GM12865 (cell line): ENCODE measurements at places on chromosomes 7 and 10.

DNA sequence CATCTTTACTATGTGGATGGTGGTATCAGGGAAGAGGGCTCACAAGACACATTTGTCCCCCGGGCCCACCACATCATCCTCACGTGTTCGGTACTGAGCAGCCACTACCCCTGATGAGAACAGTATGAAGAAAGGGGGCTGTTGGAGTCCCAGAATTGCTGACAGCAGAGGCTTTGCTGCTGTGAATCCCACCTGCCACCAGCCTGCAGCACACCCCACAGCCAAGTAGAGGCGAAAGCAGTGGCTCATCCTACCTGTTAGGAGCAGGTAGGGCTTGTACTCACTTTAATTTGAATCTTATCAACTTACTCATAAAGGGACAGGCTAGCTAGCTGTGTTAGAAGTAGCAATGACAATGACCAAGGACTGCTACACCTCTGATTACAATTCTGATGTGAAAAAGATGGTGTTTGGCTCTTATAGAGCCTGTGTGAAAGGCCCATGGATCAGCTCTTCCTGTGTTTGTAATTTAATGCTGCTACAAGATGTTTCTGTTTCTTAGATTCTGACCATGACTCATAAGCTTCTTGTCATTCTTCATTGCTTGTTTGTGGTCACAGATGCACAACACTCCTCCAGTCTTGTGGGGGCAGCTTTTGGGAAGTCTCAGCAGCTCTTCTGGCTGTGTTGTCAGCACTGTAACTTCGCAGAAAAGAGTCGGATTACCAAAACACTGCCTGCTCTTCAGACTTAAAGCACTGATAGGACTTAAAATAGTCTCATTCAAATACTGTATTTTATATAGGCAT lies 9.1 kb upstream of the CSGALNACT2 start:
- peak; percentile 54 for DNase-seq

- no peak for DNase-seq
Observed at GRCh38 chr7:54932818-54933543, 85.8 kb upstream of the EGFR start.

- no peak for DNase-seq
Observed at GRCh38 chr7:22301790-22302189, 55.2 kb downstream of the RAPGEF5 start.

DNA sequence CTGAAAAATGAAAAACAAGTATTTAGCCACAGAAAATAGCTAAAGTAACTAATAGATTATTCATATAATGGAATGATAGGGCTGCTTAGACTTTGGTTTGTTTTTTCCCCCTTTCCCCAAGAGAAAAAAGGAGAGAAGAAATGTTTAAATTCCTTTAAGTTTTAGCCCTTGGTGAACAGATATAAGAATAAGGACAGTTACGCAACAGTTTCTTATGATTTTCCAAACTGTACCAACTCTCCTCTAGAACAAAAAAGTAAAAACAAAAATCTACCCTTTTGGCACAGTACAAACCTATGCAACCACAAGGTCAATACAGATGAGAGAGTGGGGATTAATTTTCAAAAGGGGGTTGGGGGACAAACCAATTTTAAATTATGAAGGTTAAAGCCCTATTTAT lies 227.7 kb downstream of the CHCHD3 start:
- DNase-seq: no peak

GRCh38 chr7:122724366-122724765 lies 21.6 kb upstream of the RNF148 start:
- no peak for DNase-seq

DNA sequence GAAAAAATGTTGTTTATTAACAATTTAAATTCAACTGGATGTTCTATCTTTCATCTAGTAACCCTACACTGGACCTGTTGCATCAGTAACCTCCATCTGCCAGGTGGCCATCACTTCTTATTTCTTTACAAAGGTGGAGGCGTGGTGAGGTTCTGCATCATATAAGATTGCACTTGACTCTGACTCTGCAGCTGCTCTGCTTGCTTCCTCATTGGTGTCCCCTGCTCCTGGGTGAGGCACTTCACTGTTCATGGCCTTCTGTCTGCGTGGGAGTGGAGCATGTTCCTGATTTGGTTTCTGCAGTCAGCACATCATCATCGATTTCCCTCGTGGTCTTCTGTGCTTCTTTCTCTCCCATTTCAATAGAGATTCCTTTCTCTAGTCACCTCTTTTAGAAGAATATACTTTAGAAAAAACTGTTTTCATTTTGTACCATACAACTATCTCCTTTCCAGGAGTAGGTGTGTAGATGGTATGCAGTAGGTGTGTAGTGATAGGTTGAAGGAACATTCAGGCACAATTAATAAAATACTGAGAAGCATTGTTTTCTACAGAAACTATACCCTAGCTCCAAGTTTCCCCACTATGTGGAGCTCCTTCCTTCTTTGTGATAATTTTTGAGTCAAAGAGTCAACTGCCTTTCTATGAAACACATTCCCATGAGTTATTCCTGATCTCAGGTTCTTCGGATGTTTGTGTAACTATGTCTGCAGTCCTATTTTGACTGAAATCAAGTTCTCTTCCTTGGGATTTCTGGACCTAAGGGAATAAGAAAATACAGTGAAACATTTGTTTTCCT lies 231.7 kb upstream of the CNTNAP2 start:
- no peak for DNase-seq

DNA sequence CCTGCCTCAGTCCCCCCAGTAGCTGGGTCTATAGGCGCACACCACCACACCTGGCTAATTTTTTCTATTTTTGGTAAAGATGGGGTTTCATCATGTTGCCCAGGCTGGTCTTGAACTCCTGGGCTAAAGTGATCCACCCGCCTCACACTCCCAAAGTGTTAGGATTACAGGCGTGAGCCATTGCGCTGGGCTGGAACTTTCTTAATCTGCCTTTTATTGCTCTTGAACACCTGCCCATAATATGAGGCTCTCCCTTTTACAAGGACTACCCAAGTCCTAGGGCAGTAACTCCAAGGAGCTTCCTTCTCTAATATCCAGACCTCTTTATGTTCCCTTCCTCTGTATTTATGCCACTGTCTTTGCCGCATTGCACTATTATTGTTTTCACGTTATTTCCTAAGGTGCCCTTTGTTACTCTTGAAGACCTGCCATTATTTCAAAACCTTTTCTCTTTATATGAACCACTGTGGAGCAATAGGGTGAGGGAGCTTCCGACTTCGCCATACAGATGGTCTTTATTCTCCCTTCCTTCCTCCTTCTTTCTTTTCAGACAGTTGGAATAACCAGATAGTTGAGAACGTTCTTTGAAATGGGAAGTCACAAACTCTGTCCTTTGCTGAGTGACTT lies 36.3 kb upstream of the TCF7L2 start:
- DNase-seq: no peak

GRCh38 chr7:4820405-4820966 lies 41.3 kb downstream of the PAPOLB start:
- no peak for DNase-seq

DNA sequence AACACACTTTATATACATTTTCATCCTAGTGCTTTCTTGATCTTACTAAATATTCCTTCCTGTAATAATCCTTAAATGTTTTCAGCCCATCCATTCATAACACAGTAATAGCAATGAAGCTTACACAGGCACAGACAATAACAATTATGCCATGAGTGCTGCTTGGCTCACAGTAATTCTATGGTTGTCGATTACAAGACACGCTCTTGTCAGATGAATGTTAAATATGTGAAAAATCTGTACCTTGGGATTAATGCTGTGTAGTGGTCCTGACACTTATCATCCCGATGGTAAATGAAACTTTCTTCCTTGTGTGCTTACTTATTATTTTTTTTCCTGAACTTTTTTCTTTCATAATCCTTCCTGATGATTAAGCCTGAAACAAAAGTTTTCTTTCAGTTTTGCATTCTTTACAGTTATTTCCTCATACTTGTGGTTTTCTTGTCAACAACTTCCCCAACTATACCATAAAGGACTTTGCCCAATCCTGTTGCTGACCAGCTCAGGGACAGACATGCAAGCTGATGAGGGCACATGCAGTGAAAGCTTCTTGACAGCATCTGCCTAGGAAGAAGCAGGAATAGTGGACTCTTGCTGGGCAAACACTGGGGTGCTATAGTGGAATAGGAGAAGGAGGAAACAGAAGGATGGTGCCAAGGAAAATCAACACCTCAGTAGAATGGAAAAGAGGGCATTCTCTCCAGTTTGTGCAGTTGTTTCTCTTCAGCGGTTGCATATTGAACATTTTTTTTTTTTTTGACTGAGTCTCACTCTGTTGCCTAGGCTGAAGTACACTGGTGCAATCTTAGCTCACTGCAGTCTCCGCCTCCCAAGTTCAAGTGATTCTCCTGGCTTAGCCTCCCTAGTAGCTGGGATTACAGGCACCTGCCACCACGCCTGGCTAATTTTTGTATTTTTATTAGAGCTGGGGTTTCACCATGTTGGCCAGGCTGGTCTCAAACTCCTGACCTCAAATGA lies 6.7 kb upstream of the MGAM2 start:
- no peak for DNase-seq

GRCh38 chr7:76260171-76260703 lies 42.2 kb upstream of the HSPB1 start:
- peak; percentile 59 for DNase-seq

- no peak for DNase-seq
Observed at GRCh38 chr7:105776986-105777910, 99.2 kb downstream of the ATXN7L1 start.

DNA sequence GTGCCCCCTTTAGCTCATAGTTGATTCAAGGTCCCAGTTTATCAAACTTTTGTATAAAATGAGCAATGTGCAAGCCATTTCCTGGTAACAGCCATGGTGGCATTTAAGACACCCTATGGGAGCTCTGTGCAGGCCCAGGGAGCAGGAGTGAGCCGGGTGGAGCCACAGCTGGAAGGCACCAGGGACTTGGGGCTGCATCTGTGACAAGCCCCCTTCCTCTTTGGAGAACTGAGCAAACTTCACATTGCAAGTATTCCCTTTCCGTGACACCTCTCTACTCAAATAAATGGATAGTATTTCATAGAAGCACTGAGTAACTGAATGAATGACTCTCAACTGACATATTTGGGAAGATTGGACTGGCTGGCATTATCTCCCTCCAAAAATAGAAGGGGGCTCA lies 558.7 kb upstream of the FOXK1 start:
- DNase-seq: no peak

GRCh38 chr7:48420206-48420605 lies 248.9 kb downstream of the ABCA13 start:
- no peak for DNase-seq

DNA sequence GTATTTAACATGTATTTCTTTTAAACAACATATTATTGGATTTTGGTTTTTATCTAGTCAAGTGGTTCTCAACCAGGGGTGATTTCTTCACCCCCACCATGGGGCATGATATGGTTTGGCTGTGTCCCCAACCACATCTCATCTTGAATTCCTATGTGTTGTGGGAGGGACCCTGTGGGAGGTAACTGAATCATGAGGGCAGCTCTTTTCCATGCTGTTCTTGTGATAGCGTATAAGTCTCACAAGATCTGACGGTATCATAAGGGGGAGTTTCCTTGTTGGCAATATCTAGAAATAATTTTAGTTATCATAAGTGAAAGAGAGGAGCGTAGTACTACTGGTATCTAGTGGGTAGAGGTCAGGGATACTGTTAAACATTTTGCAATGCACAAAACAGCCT lies 37.6 kb downstream of the TMEM168 start:
- no peak for DNase-seq

GRCh38 chr10:112261281-112261822 lies 21.8 kb upstream of the TECTB start:
- no peak for DNase-seq

DNA sequence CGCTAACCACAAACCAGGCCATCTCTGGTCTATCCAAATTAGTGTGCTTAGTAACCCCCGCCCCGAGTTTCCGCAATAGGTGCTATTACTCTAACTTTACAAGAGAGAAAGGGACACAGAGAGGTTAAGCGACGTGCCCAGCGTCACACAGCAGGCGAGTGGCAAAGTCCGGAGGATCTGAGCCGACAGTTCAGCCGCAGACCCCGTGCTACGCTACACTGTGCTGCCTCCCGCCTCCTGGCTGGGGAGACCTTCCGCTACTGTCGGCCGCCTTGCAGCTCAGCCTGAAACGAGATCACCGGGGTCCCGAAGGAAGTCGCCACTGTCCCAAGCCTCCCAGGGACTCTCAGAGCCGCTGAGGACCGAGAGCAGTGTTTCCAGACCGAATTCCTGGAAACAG lies 799 bp downstream of the INTS1 start:
- DNase-seq: no peak

GRCh38 chr7:23004247-23004520 lies 9.7 kb downstream of the HYCC1 start:
- DNase-seq: no peak

GRCh38 chr7:91249506-91250233 lies 14.6 kb upstream of the FZD1 start:
- DNase-seq: no peak

GRCh38 chr7:70638158-70639107 lies 493.5 kb upstream of the GALNT17 start:
- DNase-seq: no peak

- no peak for DNase-seq
Observed at GRCh38 chr7:75579899-75580298, 87.8 kb downstream of the SPDYE5 start.

GRCh38 chr7:141354251-141354650 lies 197.0 kb upstream of the AGK start:
- no peak for DNase-seq

DNA sequence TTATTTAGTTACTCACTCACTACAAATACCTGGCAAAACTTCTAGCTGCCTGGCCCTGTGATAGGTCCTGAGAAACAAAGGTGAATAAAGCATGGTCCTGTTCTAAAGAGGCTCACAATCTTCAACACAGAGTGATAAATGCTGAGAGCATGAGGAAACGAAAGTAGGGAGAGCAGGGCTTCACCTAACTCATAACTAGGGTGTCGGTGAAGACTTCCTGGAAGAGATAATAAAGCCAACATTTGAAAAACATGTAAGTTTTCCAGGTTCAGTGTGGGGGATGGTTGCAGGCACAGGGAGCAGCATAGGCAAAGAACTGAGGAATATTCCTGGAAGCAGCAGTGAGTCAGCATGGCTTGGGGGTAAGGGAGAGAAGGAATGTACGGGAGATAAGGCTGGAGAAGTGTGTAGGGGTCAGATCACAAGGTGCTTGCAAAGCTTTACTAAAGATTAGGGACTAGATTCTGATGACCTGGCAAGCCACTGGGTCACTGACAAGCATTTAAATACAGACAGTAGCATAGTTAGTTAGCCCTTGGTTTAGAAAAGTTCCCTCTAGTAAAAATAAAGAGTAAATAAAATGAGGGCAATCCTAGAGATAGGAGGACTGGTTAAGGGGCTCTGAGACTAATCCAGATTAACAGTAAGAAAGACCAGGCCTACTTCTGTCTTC lies 5.1 kb downstream of the KEL start:
- DNase-seq: no peak

GRCh38 chr10:55628260-55628701 lies 732.8 kb downstream of the ZWINT start:
- DNase-seq: no peak

GRCh38 chr10:47359626-47360418 lies 11.7 kb downstream of the RBP3 start:
- DNase-seq: no peak

GRCh38 chr7:106424476-106425016 lies 139.8 kb upstream of the NAMPT start:
- DNase-seq: no peak

- peak; percentile 51 for DNase-seq
Observed at GRCh38 chr10:50387732-50388073, 136.4 kb upstream of the ASAH2 start.
